ENCODE measurements at places on chromosomes 4 and X.

DNA sequence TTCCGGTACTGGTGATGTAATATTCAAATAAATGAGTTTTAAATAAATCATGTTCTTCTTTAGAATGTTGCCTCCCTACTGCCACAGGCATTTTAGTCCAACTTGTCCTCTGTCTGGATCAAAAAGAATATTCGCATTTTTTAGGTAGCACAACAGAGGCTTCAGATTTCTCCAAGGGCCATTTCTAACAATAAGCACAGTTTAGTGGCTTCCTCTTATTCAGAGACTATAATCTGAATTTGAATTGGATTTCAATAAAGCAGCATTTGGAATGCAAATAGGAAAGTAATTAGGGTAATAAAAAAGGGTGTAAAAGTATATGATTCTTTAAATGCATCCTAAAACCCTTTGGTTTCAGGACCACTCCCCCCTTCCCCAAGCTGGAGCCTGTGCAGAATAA lies 167.9 kb upstream of the GLRA2 start:
- no peak for DNase-seq

- no peak for DNase-seq
Observed at GRCh38 chr4:33996075-33996718, 2248.1 kb downstream of the ARAP2 start.

DNA sequence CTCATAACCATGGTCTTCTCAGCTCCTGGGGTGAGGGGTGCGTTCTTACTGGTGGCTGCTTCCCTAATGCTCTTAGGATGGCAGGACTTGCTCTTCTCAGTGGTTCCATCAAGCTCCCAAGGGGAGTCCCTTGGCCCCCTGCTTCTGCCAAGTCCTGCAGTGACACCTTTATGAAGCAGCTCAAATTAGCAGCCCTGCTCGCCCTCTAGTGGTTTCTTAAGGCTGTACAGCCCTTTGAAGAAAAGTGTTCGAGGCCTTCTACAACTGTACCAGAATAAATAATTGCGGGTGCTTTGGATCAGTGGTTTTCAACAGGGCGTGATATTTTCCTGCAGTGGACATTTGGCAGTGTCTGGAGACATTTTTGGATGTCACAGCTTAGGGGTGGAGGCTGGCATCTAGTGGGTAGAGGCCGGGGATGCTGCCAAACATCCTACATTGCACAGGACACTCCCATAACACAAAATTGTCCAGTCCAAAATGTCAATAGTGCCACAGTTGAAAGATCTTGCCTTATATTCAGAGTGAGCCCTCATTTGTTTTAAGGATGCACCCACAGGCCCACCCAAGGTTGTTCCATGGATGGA lies 204.7 kb upstream of the S100G start:
- DNase-seq, result peak; percentile 11

DNA sequence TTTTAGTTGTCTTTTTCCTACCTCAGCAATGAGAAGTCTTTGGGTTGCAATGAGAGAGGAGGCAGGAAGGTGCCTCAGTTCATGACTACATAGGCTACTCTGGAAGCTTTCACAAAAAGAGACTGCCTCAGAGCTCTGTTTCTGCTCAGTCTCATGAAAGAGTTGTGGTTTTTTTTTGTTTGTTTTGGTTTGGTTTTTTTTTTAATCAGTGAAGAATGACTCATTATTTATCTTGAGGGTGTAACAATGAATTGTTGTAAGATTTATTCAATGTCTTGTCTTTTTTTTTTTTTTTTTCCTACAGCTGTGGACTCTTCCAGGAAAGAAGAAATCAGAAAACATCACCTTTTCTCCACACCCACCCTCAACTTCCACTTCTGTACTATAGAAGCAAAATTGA lies 67.5 kb upstream of the CXCL13 start:
- no peak for DNase-seq

- DNase-seq, result no peak
Observed at GRCh38 chr4:138553001-138553845, 311.1 kb upstream of the SLC7A11 start.

GRCh38 chrX:130793975-130794374 lies 109.0 kb downstream of the ENOX2 start:
- DNase-seq, result no peak

DNA sequence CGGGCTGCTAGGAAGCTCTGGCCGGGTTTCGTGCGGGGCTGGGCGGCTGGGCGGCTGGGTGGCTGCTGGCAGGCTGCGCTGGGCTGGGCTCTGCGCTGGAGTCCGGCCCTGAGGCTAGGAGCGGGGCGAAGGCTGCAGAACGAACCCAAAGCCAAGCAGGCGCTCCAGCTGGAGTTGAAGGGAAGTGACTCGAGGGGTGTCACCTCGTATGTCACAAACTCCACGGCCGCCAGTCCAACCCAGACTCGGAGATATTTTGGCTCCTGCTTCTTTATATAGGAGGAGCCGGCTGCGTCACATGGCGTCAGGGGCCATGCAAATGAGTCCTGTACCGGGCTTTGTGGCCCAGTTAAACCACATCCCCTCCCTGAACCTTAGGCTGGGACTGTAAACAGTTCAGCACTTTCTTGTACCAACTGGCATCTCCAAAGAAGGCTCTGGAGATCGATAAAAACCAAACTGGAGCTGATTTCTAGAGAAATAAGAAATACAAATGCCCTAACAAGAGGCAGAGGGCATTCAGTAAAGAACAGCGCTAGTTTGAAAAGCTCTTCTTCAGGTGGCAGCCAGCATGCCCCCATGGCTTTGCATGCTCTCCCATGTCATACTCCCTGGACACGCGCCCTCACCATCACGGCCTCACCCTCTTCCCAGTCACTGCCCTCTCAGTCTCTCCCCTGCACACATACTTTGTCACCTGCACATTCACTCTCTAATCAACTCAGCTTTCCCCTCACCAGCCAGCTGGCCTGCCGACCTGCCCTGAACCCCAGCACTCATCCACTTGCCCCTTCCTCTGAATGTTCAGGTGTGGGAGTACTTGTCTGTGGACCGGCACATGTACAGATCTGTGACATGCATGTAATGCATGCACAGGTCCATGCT lies 58.5 kb downstream of the TSC22D3 start:
- DNase-seq, result peak; percentile 86

DNA sequence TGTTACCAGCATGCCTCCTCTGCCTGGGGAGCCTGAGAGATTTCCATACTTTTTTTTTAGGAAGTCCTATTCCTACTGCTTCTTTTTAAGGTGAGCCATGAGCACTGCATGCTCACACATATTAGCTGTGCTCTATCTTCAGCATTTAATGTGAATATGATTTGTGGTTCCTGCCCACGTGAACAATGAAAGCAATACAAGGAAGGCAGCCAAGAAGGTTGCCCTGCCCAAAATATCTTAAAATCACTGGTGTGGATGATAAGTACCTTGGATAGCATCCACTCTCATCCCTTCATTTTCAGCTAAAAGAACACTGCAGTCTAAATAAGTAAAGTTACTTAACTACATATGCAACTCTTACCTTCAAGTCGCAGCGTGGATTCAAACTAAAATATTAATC lies 607.5 kb downstream of the PACRGL start:
- no peak for DNase-seq

DNA sequence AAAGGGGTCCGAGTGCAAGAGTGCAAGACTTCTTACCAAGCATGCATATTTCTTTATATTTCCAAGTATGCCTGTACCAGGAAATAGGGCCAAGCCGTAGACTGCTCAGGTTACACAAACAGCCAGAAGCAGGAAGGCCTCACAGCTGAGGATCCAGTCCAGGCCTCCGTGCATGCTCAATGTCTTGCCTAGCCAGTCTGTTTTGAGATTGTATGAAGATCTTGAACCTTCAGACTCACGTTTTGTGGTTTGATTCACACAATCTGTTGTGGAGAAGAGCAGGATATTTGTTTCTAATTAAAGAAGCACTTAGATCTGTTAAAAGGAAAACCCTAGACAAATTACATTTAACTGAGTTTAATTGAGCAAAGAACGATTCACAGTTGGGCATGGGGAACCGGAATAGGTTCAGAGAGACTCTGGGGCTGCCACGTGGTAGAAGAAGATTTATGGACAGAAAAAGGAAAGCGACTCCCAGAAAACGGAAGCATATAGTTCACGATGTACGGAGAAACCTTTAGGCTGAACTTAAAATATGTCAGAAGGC lies 1.2 kb downstream of the MGST2 start:
- peak; percentile 74 for DNase-seq
